Smooth muscle cell of the umbilical artery (primary cell): ENCODE measurements at places on chromosomes 13 and 19. TPM values are rescaled to one million over a fixed set of nuclear protein-coding genes. Genes with fewer than 3 reads are reported as not detected.

The LILRB5 gene
- not detected in 2 replicates for total RNA-seq

The SMIM17 gene
- 0.32 TPM in 1 of 2 replicates, not detected in the other for total RNA-seq

The ATP8B3 gene
- total RNA-seq: 0.89 and 4.8 TPM in 2 replicates

The HSH2D gene
- total RNA-seq: not detected in 2 replicates

The SLC7A9 gene
- total RNA-seq: 0.59 TPM in 1 of 2 replicates, not detected in the other
